ENCODE measurements at places on chromosomes 1 and 21.

DNA sequence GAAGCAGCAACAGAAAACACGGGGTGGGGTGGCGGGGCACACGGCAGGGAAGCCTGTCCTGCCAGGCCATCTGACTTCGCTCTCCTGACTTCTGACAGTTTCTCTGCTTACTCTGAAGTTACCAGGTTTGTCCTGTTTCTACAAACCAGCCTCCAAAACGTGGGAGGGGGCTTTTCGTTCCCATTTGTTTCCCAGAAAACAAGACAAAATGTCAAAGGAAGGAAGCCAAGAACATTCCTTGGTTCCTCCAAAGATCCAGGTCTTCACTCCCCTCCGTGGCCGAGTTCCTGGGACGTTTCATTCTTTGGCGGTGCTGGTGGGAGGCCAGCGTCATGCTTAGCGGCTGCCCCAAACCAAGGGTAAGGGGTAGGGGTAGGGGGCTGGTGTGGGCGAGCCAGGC is 49.6 kb downstream of the MEGF6 start:
- no peaks in the 10 kb centered on the region for H3K4me1 ChIP-seq
- no peaks in the 10 kb centered on the region for H3K27me3 ChIP-seq
- no peak overlapping the region for H3K4me3 ChIP-seq
- H3K36me3 ChIP-seq, result no peaks in the 10 kb centered on the region

DNA sequence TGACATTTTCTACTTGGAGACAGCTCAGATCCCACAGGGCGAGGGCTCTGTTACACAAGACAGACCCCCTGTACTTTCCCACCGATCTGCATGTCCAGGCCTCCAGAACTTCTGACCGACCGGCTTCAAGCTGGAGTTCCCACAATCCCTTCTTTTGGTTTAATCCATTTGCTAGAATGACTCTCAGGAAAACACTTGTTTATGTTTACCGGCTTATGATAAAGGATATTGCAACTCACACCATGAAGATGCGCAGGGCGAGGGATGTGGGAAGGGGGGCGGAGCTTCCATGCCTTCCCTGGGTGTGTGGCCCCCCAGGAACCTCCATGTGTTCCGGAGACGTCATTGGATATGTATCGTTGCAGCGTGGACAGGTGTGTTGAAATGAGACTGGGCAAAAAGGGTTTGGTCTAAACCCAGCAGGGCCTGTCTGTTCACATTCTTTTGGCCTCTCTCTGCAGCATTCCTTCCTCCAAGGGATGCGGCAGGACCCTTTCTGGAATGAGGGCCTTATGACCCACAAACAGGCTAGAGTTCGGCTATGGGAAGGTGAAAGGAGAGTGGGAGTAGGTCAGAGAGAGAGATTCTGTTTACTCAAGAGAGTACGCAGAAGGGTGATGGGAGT is 7.5 kb upstream of the IGSF5 start:
- no peaks in the 10 kb centered on the region for H3K36me3 ChIP-seq
- no peak overlapping the region for H3K4me3 ChIP-seq
- H3K4me1 ChIP-seq, result no peaks in the 10 kb centered on the region
- H3K27ac ChIP-seq, result no peak overlapping the region
- no peak for DNase-seq
- no peaks in the 10 kb centered on the region for H3K27me3 ChIP-seq

DNA sequence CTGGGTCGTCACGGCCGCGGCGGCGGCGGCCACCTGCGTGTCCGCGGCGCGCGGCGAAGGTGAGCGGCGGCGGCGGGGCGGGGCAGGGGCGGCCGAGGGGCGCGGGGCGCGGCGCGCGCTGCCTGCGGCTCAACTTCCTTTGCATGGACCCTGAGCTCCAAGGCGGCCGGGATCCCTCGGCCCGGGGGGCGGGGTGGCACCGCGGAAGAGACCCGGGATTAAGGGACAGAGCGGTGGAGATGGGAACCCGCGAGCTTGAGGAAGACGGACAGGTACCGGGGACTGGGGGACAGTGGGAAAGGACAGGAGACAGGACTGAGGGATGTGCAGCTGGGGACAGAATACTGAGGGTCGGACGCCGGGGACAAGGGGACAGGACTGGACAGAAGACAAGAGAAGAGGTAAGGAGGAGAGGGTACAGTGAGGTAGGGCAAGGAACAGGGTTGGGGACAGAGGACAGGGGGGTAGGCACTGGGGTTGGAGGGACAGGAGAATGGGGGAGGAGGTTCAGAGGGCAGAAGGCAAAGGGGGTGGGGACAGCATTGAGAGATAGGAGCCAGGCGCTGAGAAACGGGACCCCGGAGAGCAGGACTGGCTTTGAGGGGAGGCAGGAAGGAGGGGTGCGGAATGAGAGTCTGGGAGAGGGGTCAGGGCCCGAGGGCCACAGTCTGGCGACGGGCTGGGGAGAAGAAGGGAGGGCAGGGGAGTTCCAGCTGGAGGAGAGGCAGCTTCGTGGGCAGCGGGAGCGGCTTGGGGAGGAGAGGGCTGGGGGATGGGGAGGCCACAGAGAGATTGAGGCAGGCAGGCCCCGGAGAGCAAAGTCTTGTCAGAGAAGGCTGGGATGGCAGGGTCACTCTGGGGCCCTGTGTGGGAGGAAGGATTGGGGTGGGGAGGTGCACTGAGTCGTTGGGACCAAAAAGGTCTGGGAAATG is 648 bp downstream of the EPHA8 start:
- no peaks in the 10 kb centered on the region for H3K4me1 ChIP-seq
- no peak overlapping the region for H3K27ac ChIP-seq
- DNase-seq, result no peak
- no peak overlapping the region for H3K4me3 ChIP-seq
- H3K27me3 ChIP-seq, result peaks cover 41% of the 10 kb centered on the region

- DNase-seq, result no peak
- no peaks in the 10 kb centered on the region for H3K36me3 ChIP-seq
- H3K4me1 ChIP-seq, result peaks cover 5% of the 10 kb centered on the region
- H3K27me3 ChIP-seq, result peaks cover 5% of the 10 kb centered on the region
- no peak overlapping the region for H3K27ac ChIP-seq
- peak overlapping the region; percentile 48 for H3K4me3 ChIP-seq
These were observed 21.6 kb upstream of the ZNF678 start for GRCh38 chr1:227541796-227542152.

- peaks cover 8% of the 10 kb centered on the region for H3K4me1 ChIP-seq
- H3K27ac ChIP-seq, result no peak overlapping the region
- H3K27me3 ChIP-seq, result peaks cover 16% of the 10 kb centered on the region
- no peaks in the 10 kb centered on the region for H3K36me3 ChIP-seq
These were observed 25.3 kb downstream of the SH3BP5L start for GRCh38 chr1:248800459-248800858.

DNA sequence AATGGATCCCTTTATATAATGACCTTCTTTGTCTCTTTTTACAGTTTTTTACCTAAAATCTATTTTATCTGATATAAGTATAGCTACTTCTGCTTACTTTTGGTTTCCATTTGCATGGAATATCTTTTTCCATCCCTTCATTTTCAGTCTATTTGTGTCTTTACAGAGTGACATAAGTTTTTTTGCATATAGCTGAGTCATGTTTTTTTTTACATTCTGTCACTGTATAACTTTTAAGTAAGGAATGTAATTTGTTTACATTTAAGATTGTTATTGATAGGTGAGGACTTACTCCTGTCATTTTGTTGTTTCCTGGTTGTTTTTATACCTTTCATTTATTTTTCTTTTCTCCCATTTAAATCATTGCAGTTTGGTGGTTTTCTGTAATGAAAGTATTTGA is 402.7 kb upstream of the ADGRL2 start:
- H3K27me3 ChIP-seq, result no peaks in the 10 kb centered on the region
- H3K27ac ChIP-seq, result no peak overlapping the region
- H3K4me1 ChIP-seq, result no peaks in the 10 kb centered on the region
- no peaks in the 10 kb centered on the region for H3K36me3 ChIP-seq
- no peak overlapping the region for H3K4me3 ChIP-seq

DNA sequence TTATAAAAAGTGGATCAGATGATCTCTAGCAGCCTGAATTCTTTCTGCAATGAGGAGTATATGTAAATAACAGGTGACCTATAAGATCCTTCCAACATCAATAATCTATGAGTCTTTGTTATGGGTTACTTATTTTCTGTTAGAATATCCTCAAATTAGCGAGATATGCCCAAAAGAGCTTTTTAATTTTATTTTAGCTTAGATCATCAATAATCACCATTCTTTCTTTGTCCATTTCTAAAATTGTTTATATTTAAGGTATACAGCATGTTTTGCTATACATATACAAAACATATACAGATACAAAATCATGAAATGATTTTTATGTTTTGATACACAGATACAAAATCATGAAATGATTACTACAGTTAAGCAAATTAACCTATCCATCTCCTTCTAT is 11.8 kb downstream of the RABGAP1L start:
- H3K4me1 ChIP-seq, result peaks cover 16% of the 10 kb centered on the region
- H3K27ac ChIP-seq, result no peak overlapping the region
- H3K27me3 ChIP-seq, result no peaks in the 10 kb centered on the region
- DNase-seq, result no peak
- H3K4me3 ChIP-seq, result no peak overlapping the region

All from activated CD4-positive, alpha-beta T cell treated with anti-CD3 and anti-CD28 coated beads, Interleukin-2, amount 10 ng/mL, durations not matched to agents 24 days and 14 days (primary cell).